ENCODE measurements at places on chromosomes 13 and 19.

GRCh38 chr19:45705115-45705514, 12.6 kb downstream of the QPCTL start:
- DNase-seq: no peak

DNA sequence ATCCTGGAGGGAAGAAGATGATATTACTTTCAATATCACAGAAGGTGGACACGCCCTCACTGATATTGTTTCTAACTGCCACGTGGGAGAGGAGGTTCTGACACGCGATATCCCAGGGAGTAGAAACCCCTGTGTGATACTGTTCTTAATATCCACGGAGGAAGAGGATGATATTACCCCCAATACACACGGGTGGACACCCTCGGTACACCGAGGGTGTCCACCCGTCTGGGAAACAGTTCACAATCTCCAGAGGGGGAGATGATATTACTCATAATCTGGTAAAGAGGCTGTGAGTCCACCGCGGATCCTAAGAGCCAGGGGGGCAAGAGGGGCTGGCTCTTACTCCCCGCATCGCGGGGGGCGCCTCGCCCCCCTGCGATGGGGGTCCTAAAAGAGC, 29.7 kb upstream of the RGCC start:
- DNase-seq: no peak

DNA sequence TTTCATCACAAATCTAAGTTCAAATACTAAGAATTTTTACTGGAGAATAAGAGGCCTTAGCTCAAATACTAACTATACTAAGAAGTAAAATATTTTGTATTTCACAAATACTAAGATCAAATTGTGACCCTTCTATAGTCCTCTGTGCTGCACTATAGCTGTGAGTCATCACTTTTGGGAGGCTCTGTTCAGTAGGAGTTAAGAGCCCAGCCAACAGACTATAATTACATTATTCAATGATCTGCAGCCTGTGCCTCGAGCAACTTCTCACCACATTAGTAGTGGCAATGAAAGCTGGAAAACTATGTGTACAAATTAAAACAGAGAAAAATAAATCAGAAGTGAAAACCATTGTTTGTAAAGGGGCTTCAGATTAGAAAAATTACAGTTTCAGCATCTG, 147.3 kb upstream of the GPC6 start:
- no peak for DNase-seq

GRCh38 chr19:3178973-3179738, 587 bp downstream of the S1PR4 start:
- DNase-seq: no peak

- DNase-seq: no peak
These were observed 47.5 kb downstream of the ZNF536 start for GRCh38 chr19:30419568-30420180.

DNA sequence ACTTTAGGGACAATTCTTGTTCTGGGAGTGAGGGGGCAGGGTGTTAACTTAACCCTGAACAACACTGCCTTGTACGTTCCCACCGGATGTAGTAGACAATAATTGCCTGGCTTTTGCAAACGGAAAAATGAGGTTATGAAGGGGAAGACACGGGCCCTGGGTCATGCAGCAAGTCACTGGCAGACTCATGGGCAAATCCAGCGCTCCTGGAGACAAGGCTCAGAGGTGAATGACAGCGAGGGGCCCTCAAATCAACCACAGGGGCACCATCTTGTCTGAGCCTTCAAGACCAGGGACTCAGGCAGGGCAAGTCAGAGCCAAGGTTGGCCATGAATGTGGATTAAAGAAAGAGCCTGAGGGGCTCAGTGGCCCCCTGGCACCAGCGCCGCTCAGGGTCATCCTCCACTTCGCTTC, 2.8 kb downstream of the RASA3 start:
- no peak for DNase-seq

GRCh38 chr19:1856698-1857603, 6.4 kb downstream of the KLF16 start:
- peak; percentile 18 for DNase-seq

DNA sequence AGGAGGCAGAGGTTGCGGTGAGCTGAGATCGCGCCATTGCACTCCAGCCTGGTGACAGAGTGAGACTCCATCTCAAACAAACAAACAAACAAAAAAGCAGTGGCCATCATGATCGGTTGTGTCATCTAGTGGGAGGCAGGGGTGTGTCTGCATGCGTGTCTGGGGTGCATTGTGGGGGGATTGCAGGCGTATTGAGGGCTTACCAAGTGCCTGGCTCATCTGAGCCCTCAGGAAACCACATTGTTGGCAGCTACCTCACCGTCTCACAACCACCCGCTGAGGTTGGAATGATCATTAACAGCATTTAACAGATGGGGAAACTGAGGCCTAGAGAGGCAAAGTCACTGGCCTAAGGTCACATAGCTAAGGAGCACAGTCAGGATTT, 30.5 kb downstream of the NFIC start:
- no peak for DNase-seq

GRCh38 chr13:25657157-25657556, 285.4 kb downstream of the ATP8A2 start:
- DNase-seq: no peak

- DNase-seq: no peak
These were observed 1459.2 kb upstream of the SLC10A2 start for GRCh38 chr13:104525467-104525866.

DNA sequence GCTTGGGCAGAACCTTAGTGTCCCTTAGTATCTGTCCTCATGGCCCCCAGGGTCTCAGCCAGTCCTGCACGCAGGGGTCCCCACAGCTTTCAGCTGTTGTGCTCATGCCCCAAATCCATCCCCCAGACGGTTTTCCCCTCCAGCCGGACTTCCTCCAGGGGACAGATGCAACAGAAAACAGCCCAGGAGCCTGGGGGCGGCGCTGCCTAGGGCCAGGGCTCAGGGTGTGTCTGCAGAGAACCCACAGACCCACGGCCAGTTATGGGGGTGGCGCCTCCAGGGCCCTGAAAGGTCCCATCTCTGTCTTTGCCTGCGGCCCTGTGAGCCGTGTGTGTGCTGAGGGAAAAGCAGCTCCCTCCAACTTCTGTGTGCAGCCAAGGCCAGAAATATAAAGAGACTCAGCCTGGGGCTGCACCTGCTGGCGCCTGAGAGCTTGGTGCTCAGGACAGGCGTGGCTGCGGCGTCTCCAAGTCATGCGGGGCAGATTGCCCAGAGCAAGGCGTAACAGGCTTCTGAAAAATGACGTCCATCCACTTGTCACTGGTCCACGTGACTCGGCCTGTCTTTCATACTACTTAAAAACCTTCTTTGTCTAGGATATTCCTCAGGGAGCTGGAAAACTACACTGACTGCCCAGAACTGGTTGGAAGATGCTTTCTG, 22.1 kb upstream of the F7 start:
- DNase-seq: peak; percentile 20

- no peak for DNase-seq
These were observed 68.1 kb downstream of the RUBCNL start for GRCh38 chr13:46318986-46319385.

DNA sequence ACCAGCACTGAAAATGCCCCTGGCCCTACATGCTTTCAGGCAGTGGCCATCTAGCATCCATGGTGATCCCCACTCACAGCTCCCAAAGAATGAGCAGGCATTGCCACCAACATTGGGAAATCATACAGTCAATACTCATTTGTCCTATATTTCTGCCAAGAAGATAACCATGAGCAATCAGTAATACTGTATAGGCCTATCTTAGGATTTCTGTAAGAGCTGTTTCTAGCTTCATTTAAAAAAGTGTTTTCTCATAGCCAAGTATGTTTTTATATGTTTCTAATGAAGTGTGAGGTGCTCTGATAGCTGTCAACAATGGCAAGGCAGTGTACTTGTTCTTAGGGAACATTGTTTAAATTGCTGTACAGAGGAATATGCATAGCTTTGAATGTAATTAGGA, 428.7 kb downstream of the FGF9 start:
- DNase-seq: no peak

DNA sequence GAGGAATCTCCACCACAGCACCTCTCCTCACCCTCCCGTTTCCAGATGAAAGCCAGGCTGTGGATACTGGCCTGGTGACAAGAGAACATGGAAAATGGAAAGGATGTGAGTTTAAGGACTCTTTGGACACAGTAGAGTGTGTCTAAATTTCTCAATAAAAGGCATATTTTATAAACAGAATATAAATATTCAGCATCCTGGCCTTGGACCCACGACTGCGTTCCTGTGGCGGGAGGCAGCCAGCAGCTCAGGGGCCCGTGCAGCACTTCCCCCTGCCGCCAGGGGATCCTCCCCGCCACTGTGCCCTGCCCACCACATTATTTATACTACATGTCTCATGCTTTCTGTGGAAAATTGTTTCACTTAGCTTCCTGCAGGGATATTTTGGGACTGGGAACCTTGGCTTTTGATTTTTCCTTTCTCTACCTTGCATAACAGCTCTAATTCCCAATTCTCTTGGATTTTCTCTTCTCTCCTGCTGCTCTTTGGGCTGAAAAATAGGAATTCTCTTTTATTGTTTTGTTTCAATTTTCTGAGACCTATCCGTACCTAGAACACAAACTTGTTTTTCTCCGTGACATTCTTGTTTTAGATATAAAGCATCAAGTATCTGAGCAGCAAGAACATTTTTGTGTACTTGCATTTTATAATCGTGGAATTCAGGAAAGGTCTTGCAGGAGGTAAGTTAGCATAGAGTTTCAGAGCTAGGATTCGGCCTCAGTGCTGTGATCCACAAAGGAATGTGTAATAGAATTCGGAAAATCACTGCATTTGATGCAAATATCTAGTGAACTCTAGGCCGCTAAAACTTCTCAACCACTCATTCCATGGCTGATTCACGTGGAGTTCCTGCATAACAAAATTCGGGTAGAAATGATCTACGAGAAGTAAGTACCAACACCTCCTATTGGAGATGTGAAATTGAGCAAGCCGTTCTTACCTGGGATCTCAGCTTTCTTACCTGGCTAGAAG, 107.7 kb upstream of the SPATA13 start:
- DNase-seq: no peak

GRCh38 chr19:44548736-44549135, 19.3 kb upstream of the CEACAM20 start:
- peak; percentile 43 for DNase-seq

DNA sequence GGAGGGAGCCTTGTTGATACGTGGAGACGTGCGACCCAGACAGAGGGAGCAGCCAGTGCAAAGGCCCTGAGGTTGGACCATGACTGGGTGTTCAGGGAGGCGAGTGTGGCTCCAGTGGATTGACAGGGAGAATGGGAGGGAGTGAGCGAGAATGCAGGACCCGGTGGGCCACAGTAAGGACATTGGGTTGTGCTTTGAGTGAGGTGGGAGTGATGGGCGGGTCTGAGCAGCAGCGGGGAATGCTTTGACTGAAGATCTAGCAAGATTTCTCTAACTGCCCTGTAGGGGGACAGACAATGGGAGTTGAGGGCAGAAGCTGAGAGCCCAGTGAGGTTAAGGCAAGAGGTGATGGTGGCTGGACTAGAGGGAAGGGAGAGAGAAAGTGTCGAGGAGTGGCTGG, 7.7 kb upstream of the NANOS2 start:
- DNase-seq: no peak

DNA sequence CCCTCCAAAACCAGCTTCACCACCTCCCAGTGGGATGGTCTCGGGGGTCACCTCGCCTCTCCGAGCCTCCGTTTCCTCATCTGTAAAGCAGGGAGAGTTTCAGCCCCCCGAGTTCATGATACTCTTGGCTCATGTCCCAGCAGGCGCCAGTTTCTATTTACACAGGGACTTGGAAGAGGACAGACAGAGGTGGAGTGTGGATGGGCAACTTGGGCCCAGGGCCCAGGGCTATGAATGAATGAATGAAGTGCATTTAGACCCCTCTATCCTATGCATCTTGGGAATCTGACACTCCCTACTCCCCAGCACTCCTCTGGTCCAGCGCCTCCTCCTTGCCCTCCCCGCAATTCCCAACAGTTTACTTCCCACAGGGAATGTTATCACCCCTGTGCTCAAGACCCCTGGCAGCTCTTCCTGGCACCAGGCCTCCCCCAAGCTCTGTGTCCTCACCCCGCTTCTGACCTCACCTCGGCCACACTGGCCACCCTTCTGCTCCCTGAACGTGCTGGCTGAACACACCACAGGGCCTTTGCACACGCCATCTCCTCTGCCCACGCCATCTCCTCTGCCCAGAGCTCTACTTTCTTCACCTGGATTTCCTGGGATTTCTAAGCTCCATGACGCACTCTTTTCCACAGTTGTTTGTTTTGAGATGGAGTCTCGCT, 4.9 kb upstream of the C2CD4C start:
- DNase-seq: no peak

DNA sequence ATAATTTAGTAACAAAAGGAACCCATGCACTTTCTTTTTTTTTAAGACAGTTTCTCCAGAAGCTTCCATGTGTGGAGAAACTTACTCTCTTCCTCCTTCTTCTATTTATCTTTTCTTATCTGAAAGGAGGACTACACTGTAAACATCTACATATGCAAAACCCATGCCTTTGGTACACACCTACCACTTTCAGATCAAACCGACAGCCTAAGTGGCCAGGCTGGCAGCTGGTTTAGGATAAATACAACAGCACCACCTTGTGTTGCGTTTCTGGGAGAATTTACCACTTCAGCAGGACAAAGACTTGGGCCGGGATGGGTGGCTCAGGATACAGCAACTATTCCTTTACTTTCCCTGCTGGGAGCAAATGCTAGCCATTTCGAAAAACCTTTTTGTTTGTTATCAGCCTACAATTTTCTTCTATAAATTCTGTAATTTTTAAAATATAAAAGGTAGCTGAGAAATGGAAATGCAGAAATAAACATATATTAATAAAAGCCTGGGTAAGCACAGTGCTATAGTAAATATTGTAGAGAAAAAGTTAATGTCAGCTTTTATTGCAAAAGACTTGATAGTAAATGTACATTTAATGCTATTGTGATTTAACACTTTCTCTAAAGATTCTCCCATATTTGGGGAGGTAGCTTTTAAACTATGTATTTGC, 94.0 kb upstream of the RFC3 start:
- DNase-seq: peak; percentile 52

DNA sequence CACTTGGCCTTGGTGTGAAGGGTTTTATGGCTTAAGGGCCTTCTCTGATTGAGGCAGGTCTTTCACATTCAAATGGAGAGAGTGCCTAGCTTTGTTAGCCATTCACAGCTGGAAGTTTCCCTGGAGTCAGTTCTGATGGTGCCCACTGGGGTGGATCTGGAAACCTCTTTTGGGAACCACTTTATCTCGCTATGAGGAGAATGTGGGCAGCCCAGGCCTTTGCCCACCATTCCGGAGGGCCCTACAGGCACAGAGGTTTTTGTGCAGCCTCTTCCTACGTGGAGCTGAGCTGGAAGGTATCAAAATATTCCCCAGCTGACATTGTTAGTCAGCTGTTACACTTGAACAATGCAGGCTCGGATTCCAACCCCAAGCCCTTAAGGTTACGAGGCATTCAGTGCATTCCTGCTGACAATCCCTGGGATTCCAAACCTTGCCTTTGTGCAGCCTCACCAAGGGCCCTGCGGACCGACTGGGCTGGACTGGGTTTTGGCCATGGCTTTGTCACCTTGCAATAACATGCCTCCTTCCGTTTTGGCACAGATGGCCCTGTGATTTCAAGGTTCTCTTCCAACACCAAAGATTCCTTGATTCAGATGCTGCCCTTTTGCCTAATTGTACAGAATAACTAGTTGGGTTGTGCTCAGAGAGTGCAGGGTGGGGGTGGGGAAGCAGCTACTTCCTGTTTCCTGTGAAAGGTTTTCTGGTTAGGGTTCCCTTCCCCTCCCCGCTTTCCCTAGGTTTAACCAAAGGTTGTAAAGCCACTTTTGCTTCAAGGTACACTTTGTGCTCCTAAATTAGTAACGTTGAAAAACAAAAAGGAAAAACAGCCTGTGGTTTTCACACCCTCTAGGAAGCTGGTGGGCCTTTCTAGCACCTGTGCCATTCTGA, 27.0 kb downstream of the SAE1 start:
- no peak for DNase-seq

Data from epithelial cell of prostate (primary cell).